ENCODE measurements at places on chromosomes 1 and 21. TPM values are rescaled to one million over a fixed set of nuclear protein-coding genes. Genes with fewer than 3 reads are reported as not detected.

The CSF3R gene
- not detected for total RNA-seq

The ATP1A4 gene
- not detected for total RNA-seq

The HAO2 gene
- total RNA-seq, result not detected

The AHDC1 gene
- 33.0 TPM for total RNA-seq

The TRPM2 gene
- total RNA-seq, result not detected

The RORC gene
- not detected for total RNA-seq

The INTS11 gene
- total RNA-seq, result 127 TPM

The BCAN gene
- not detected for total RNA-seq

The CLCN6 gene
- total RNA-seq, result 41.2 TPM

The CNTN2 gene
- total RNA-seq, result not detected

The WDTC1 gene
- total RNA-seq, result 27.6 TPM

The ETNK2 gene
- 15.5 TPM for total RNA-seq

The BGLAP gene
- 2.4 TPM for total RNA-seq

The CCDC27 gene
- total RNA-seq, result not detected

The PRAMEF11 gene
- total RNA-seq, result not detected

The OR6K3 gene
- total RNA-seq, result not detected

The IGSF21 gene
- not detected for total RNA-seq

The ADAMTS5 gene
- not detected for total RNA-seq

The GBP2 gene
- total RNA-seq, result 19.4 TPM

The GJB3 gene
- not detected for total RNA-seq

The TMEM269 gene
- total RNA-seq, result not detected

The DHRS3 gene
- 75.2 TPM for total RNA-seq

The VSIG8 gene
- not detected for total RNA-seq

The GBP3 gene
- 7.3 TPM for total RNA-seq

The S100A3 gene
- 0.42 TPM for total RNA-seq

The KIF17 gene
- total RNA-seq, result 0.72 TPM

The TCP10L gene
- total RNA-seq, result not detected

The NR0B2 gene
- total RNA-seq, result not detected

The IL6R gene
- total RNA-seq, result 3.3 TPM

The RBM11 gene
- not detected for total RNA-seq

The INSRR gene
- not detected for total RNA-seq

The CD101 gene
- total RNA-seq, result 0.97 TPM

The CDCA8 gene
- 43.7 TPM for total RNA-seq

The ADPRS gene
- 33.9 TPM for total RNA-seq

The TRAPPC10 gene
- total RNA-seq, result 44.4 TPM

The GJA5 gene
- 0.55 TPM for total RNA-seq

The TSTD1 gene
- 12.5 TPM for total RNA-seq

The BSND gene
- not detected for total RNA-seq

The OXCT2 gene
- total RNA-seq, result 0.60 TPM

The MARK1 gene
- total RNA-seq, result 6.0 TPM
